AG08395 (cell line): ENCODE measurements at places on chromosomes 5 and 9.

- DNase-seq, result no peak
These were observed 125.4 kb downstream of the MED27 start for GRCh38 chr9:131954299-131954698.

- DNase-seq, result no peak
These were observed 13.7 kb upstream of the MTAP start for GRCh38 chr9:21788752-21789151.

DNA sequence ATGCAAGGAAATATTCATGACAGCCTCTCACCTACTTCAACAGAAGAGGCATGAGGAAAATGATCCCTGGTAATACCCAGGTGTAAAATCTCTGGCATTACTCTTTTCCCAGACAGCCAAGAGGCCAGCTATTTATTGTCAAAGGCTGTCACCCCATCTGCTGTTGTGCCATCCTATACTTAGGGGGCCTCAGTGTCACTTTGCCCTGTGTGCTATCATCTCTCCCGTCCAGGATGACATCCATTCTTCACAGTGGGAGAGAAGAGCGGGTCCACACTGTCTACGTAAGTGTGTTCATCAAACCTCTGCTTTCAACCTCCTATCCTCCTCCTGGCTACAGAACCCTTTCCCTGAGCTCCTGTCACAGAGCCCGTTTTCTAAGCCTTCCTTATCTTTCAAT lies 82.6 kb downstream of the MYO10 start:
- no peak for DNase-seq

GRCh38 chr5:32057187-32058096 lies 116.7 kb downstream of the GOLPH3 start:
- no peak for DNase-seq
